ENCODE measurements at places on chromosomes 1 and 21.

DNA sequence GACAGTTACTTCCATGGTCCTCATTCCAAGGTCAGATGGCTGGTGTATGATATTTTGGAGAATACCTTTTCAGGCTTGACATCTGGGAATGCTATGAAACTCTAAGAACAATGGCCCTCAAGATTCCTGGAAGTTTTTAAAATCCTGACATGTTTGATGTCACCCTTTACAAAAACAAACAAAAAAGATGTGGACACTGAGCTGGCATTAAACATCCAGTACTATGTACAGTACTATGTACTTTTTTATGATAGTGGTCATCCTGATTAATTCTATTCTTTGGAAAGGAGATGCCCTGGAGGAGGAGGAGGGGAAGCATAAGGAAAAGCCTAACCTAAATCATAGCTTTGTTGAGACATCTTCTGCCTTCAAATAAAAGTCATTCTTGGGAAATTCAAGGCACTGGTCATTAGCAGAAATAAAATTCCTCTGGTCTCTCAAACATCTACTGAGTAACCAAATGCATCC is 235.4 kb downstream of the HMCN1 start:
- no peak for DNase-seq

DNA sequence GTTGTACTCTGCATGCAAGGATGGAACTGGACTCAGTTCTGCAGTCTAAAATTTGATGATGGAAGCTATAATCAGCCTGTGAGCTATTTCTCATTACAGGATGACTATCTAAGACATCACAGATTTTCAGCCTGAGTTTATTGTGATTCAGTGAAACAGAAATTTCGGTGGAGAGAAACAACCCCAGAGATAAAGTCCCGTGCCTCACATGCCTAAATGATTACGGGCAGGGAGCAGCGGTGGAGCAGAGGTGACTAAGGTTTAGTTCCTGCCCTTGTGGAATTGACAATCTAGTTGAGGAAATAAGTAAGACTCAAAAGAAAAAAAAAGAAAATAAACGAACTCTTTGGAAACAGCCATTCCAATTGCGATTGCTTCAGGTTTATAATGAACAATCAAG is 96.9 kb downstream of the GRIK3 start:
- no peak for DNase-seq

- no peak for DNase-seq
Observed at GRCh38 chr1:56472860-56473259, 106.5 kb downstream of the PLPP3 start.

DNA sequence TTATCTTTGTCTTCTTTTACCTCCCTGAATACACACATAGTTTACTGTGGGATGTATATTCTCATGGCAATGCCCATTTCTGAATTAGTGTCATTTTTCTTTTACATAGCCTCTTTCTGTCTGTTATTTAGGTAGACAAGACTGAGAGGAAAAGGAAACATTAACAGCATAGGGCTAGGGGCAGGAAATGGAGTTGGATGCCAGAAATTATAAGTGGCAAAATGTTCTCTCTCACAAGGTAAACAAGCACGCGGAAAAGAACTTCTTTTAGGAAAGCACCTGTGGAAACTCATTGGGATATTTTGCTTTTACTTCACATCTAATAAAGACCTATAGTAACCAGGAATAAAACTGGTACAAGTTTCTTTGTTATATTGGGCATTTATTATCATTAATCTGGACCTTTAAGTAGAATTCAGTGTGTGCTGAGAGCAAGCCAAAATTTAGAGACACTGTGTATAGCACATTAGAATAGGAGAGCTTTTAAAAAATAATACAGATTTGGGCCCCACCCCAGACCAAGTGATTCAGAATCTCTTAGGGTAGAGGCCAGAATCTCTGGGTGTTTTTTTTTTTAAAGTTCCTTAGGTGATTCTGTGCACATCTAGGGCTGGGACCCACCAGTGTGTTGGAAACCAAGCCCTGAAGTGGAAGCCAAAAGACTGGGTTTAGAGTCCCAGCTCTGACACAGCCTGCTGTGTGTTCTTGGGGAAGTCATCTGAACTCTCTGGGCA is 32.7 kb downstream of the S100A10 start:
- DNase-seq, result no peak

DNA sequence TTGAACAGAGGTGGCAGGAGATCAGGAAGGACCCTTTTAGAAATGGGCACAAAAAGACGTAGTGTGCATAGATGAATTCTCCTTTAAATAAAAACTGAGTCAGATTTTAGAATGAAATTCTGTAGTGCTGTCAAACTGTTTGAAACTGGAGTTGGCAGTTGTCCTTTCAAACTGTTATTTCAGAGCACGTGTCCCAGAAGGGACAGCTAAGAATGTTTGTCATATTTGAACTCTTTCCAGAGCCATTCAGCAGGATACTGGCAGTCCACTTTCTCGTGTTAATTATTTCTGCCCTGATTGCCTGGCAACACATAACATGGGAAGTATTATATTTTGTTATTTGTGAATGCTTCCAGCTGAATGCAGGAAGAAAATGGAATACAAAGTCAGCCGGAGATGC is 212.3 kb upstream of the DPYD start:
- no peak for DNase-seq

GRCh38 chr1:2108213-2108876 is 58.1 kb downstream of the PRKCZ start:
- DNase-seq, result no peak

GRCh38 chr1:75345538-75346292 is 211.5 kb downstream of the LHX8 start:
- no peak for DNase-seq

DNA sequence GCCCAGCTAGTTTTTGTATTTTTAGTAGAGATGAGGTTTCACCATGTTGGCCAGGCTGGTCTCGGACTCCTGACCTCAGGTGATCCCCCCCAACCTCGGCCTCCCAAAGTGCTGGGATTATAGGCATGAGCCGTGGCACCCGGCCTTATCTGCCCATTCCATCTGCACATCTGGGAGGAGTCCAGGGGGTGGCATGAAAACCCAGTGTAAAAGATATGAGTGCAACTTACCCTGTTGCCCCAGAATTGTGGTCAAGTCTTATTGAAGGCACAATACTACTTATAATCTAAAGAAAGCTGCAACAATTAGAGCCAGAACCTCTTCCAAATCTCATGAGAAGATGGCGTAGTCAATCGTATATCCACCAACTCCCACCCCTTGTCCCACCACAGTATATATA is 18.4 kb downstream of the CTXND2 start:
- peak; percentile 21 for DNase-seq

DNA sequence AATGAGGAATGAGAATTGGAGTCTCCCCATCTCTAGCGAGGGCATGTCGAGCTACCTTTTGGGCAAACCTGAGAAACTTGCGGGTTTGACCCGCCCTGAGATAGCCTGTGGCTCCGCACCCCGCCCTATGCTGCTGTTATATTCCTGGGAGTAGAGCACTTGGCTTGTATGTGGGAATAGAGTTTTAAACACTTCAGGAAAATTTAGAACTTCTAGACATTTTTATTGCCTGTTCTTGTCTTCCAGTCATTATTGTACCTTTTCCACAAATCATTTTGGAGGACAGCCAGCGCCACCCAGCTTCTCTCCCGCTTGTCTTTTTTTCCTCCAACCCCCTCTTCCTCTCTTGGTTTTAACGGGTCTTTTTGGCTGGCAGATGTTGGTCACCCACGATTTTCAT is 738 bp downstream of the GNPAT start:
- DNase-seq, result peak; percentile 46

DNA sequence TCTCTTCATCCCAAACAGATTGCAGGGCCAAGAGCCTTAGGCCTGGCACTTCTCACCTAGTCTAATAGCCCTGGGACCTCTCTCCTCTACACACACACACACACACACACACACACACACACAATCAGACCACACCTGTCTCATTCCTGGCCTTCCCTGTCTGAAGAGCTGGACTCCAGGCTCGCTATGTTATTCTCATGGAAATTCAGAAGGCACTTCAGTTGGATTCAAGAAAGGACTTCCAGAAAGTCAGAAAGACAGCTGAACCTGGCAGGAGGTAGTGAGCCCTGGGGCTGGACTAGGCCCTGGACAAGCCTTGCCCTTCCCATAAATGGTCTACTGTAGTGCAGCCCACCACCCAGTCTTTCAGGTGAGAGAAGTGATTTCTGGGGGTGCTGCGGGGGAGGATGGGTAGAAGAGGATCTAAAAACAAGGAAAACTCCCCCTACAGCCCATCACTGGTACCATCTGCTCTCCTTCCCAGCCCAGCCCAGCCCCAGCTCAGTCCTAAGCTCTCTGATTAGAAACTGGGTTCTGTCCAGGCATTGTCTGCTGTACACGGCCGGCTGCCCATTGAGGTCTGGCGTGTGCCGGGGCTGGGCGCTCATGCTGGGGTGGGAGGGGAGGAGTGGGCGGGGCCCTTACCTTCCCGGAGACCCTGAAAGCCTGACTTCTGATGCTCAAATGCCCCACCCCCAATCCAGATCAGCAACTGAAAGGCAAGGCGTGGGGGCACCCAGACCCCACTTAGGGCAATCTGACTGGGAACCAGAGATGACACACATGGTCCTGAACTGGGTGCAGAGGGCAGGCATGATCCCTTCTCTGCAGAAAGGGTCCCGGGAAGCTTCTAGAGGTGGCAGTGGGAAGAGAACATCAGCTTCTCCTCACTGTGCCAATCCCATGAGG is 2.5 kb downstream of the KIF21B start:
- no peak for DNase-seq

DNA sequence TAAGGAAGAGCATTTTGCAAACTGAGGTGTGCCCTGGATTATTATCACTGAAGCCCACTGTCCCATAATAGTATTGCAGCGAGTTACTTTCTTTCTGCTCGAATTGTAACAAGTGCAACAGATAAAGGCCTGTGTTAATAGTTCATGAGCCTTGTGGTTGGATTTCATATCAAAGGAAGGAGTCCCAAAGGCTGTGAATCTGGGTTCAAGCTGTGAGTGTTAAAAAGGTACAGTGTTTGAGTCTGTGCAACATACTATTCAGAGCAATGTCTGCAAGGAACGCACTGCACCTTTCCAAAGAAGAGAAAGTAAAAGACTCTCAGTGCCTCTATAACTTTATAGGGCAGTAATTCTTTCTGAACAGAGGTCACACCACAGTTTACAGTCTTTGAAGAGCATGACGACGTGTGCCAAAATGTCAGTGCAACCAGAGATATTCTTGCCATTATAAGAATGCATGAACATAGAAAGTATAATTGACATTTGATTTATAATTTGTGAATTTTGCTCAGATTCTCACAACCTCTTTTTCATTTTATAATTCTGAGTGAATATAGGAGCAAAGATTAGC is 79.1 kb downstream of the CDC7 start:
- DNase-seq, result no peak

DNA sequence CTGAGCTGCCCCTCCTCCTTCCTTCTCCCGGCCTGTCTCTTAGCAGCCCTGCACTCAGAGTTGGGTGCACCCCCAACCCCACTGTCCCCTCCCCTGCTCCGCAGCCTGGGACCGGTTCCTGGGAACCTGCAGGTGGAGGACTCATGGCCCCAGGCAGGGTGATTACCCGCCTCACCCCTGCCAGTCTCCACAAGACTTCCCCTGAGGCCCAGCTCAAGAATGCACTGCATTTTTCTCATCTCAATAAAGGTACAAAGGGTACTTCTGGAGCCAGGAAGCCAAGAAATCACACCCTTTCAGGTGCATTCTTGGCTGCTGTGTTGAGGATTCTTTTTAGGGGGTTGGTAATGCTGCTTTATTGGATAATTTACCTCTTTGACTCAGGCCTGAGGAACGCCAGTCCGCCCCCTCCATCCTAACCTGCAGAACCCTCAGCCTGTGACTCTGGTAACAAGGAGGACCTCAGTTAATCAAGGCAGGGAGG is 126.3 kb upstream of the TMPRSS2 start:
- no peak for DNase-seq

DNA sequence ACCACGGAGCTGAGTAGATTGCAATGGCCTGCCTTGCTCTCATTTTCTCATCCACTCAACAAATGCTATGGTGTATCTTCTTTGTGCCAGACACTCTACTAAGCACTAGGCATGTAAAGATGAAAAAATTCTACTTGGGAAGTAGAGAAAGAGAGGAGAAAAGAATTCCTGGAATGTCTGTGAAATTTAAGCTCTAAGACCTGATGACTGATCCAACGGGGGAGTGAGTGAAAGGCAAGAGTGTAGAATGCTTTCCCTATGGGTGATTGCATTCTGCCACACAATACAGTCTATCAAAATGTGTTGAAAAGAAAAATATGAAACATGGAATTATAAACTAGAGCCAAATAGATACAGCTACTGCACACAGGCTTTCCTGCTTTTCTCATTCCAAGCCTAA is 82.3 kb downstream of the CYYR1 start:
- DNase-seq, result no peak

GRCh38 chr21:30943243-30943642 is 61.9 kb upstream of the KRTAP11-1 start:
- no peak for DNase-seq

DNA sequence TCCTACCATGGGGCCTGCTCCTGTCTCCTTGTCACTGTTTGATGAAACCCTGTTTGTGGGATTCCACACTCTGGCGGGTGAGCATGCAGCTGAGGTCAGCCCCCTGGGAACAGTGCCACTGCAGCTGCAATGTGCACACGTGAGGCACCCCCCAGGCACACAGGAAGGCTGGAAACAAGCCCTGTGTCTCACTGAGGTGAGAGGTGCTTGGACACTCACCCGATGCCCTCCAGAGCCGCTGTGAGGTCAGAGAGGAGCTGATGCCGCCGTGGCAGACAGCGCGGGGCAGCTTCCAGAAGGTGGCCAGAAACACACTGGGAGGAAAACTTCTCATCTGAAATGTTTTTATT is 49.7 kb downstream of the SLX9 start:
- no peak for DNase-seq

- no peak for DNase-seq
Observed at GRCh38 chr1:202201971-202202370, 8.4 kb downstream of the LGR6 start.

GRCh38 chr1:168687816-168688215 is 41.2 kb downstream of the DPT start:
- no peak for DNase-seq

GRCh38 chr1:153389401-153389800 is 1.5 kb downstream of the S100A8 start:
- no peak for DNase-seq

DNA sequence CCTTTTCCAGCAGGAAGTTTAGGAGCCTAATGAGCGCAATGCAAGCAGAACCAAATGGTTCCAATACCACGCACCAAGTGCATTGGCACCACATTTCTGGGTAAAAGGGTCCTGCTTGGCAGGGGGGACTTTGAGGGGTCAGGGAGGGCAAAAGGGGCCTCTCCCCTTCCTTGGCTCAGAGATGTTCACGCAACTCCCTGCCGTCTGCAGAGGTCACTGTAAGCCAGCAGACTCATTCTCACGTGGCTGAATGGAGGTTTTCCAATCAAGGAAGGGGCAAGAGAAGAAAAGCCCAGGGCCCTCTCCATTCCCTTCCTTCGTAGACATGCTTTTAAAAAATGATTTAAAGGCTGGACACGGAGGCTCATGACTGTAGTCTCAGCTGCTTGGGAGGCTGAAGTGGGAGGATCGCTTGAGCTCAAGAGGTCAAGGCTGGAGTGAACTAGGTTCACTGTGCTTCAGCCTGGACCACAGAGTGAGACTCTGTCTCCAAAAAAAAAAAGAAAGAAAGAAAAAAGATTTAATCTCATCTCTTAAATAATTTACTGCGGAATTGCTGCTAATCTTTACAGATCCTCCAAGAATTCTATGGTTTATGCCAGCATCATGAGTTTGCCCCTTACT is 80.3 kb downstream of the RUNX3 start:
- no peak for DNase-seq

- DNase-seq, result no peak
Observed at GRCh38 chr1:2477309-2477708, 1.2 kb downstream of the PLCH2 start.

- no peak for DNase-seq
Observed at GRCh38 chr1:15761366-15762128, 3.0 kb downstream of the FBLIM1 start.

GRCh38 chr21:36966821-36967768 is 626 bp upstream of the HLCS start:
- no peak for DNase-seq
